ENCODE measurements at places on chromosomes 4 and X.

DNA sequence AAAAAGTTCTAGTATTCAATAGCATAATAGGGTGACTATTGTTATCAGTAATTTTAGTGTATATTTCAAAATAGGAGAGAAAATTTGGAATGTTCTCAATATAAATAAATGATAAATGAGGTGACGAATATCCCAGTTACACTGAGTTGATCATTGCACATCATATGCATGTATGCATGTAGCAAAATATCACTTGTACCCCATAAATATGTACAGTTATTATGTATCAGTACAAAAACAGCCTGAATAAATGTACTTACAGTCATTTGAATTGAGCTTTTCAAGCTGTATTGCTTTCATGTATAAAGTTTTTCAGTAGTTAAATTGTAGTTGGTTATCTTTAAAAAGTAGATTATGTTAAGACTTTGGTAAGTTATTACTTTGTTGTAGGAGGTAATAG lies 12.6 kb downstream of the CISD2 start:
- no peak for DNase-seq

DNA sequence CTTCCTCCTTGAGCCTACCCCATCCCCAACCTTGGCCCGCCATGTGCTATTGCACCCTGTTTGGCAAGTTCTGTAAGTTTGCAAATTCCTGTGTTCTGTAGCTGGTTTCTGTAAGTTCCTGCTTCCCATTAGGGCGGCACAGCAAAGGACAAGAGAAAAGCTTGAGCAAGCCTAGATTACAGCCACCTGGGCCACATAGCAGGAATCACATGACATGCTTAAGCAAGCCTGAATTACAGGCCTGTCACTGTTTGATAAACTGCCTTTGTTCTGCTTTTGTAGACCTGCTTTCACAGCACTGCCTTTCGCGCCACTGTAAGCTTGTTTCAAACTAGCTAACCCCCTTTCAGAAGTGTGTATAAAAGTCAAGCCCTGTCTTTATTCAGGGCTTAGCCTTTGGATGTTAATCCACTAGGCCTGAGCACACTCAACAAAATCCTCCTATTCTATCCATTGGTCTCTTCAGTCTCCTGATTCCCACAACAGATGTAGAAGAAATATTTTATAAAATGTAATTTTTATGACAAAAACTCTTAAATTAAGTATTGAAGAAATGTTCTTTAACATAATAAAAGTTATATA lies 906.8 kb upstream of the NDST4 start:
- DNase-seq = no peak

DNA sequence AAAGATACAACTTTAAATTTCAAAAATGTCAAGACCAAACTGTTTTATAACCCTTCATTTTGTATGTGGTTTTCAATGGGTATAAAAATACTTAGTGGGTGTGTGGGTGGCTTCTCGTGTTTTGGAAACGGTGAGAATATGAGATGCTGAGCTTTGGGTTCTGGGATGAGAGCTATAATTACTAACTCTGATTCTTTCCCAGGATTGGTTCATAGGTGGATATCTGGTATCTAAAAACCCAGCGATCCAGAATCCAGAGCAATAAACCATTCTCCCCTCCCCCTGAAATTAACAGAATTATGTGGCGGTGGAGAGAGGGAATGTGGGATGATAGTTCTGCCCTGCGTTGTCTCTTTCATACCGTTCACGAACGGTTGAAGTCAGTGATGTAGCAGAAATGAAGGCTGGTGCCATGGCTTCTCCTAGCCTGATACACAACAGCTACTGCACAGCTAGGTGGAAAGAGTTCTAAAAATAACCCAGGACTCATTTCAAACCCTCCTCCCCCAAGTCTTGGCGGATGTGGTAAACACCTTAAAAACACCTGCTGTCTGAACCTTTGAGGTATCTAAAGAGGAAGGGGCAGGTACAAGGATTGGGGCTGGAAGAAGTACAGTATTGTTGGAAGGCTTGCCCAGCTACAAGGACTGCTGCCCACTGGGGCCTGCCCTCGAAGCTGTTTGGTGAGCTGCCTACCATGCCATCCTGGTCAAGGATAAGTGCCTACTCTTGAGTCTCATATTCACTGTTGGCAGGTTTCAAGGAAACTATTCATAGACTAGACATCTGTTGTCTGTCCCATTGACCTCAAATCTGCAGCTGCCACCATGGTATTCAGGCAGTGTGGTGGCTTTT lies 44.5 kb downstream of the SEPTIN11 start:
- DNase-seq = no peak

DNA sequence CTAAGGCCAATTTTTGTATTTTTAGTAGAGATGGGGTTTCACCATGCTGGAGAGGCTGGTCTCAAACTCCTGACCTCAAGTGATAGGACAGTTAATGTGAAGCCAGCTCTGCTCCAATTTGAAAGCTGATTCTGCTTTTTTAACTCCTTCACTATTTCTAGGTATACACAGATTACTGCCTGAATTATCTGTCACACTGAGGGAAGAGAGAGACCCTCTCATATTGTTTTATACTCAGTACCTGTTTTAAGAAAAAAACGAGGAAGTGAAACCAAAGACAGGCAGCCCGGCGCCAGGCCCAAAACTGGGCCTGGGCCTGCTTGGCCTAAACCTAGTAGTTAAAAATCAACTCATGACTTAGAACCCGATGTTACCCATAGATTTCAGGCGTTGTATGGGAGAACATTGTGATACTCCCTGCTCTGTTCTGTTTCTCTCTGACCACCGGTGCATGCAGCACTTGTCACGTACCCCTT lies 1601.5 kb upstream of the PCDH10 start:
- no peak for DNase-seq

DNA sequence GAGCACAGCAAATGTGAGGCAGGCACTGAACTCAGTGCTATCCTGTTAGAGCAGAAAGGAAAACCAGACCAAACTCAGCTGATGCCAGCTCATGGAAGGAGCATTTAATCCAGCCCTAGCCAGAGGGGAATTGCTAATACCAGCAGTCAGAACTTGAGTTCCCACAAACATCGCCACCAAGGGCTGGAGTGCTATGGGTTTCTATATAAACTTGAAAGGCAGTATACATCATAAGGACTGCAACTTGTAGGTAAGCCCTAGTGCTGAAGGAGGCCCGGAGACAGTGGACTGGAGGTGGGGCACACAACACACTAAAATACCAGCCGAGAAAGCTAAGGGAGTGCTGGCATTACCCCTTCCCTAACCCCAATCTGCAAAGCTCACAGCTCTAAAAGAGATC lies 440.2 kb downstream of the PRR32 start:
- no peak for DNase-seq

GRCh38 chr4:81838586-81838985 lies 366.9 kb upstream of the RASGEF1B start:
- no peak for DNase-seq

DNA sequence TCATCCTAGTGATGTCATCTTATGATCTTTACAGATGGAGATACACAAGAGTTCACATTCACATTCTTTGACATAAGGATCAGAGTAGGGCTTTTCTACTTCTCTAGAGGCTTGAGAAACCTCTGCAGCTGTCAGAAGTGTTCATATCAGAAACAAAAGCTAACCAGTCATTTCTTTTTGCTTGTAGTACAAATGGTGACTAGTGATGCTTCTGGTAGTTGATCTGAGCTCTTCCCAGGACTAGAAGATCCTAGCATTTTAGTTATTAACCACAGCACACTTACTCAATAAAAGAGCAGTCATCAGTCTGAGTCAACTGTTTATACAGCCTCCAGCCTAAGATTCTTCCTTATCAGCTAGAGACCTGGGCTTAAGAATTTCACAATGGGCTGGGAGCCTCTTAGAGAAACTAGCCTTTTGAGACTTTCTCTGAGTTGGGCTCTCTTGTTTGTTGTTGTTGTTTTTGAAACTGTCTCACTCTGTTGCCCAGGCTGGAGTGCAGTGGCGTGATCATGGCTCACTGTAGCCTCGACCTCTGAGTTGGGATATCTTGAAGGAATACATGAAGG lies 84.1 kb downstream of the TMEM164 start:
- DNase-seq = no peak

- no peak for DNase-seq
These were observed 607.8 kb downstream of the FSTL5 start for GRCh38 chr4:161555689-161556660.

DNA sequence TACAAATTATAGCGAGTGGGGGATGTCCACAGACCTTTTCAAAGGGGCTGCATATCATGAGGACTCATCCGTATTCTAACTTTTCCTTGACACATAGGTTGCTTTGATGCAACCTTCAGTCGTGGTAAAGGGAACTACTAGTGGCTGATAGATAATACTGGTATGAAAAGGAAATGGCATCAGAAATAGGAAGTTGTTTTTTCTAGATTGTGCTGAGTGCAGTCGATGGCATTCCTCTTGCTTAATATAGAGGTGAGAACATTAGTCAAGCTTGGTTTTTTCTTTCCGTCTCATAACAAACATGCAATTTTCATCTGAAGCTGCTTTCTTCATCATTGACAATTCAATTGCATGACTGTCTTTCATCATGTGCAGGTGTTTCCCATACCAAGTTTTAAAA lies 16.6 kb downstream of the ENPEP start:
- no peak for DNase-seq

- DNase-seq = no peak
These were observed 37.1 kb downstream of the GK start for GRCh38 chrX:30690330-30690729.

All from stimulated activated CD8-positive, alpha-beta memory T cell treated with anti-CD3 and anti-CD28 coated beads, Interleukin-7, amount 100 ng/mL, for 24 hours (primary cell).